ENCODE measurements at places on chromosomes 16 and 17.

DNA sequence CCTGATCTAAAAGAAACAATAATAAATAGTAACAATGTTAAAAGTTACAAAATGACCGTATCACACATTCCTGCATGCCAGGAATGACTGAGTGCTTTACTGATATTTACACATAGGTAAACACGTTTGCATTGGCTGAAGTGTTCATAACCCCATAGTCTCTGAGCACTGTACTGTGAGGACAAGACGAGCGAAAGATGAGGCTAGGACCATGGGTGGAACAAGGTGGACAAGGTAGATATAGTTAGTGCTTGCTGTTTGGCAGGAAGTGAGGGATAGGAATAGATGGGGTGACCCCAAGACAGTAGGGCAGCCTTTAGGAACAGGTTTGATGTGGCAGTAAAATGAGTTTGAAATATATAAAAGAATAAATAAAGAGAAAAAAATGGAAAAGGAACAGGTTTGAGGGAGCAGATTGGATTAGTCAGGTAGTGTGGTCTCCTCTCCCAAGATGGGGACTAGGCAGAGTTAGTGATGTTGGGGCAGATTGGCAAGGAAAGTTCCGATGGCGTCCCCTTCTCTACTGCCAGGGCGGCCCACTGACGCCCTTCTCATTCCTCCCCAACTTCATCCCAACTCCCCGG lies 452 bp upstream of the E2F4 start:
- no peak for DNase-seq

DNA sequence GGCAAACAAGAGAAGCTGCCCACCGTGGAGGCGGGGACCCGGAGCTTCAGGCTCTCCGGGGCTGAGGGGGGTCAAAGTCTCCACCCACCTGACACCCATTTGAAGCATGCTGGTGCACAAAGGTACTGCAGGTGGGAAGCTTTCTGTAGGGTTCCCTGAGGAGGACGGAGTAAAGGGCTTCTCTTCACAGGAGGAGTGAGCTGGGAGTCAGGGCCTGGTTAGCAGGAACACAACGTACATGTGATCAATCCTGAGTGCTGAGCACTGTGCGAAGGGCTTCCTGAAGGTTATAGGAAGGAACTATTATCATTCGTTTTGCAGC lies 252.9 kb upstream of the RPL38 start:
- DNase-seq, result no peak

GRCh38 chr16:65919145-65919985 lies 447.1 kb upstream of the CDH5 start:
- no peak for DNase-seq

GRCh38 chr17:10447026-10447931 lies 22.1 kb downstream of the MYH4 start:
- no peak for DNase-seq

DNA sequence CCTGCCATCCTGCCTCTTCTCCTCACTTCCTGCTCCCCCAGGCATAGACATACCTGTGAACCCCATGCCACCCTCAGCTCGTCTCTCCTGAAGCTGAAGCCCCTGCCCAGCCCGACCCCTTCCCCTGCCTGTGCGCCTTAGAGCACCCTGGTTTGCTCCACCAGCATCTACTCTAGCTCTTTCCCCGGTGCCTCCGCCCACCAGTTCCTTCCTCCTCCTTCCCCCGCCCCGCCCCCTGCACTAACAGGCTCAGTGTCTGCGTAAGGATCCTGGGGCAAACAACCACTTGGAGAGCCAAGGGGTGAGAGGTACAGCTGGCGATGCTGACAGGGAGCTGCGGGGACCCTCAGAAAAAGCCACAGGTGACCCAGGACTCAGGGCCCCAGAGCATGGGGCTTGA lies 1.9 kb downstream of the GPR142 start:
- DNase-seq, result peak; percentile 74

- DNase-seq, result no peak
Measured at GRCh38 chr16:67704110-67704509, 15.0 kb downstream of the GFOD2 start.

- no peak for DNase-seq
Measured at GRCh38 chr16:3662601-3663000, 8.1 kb downstream of the DNASE1 start.

GRCh38 chr16:5523829-5524228 lies 426.2 kb upstream of the EEF2KMT start:
- DNase-seq, result no peak

GRCh38 chr17:48730240-48730550 lies 1.6 kb upstream of the HOXB13 start:
- DNase-seq, result no peak

GRCh38 chr17:28575126-28575795 lies 1.4 kb downstream of the ALDOC start:
- DNase-seq, result no peak

DNA sequence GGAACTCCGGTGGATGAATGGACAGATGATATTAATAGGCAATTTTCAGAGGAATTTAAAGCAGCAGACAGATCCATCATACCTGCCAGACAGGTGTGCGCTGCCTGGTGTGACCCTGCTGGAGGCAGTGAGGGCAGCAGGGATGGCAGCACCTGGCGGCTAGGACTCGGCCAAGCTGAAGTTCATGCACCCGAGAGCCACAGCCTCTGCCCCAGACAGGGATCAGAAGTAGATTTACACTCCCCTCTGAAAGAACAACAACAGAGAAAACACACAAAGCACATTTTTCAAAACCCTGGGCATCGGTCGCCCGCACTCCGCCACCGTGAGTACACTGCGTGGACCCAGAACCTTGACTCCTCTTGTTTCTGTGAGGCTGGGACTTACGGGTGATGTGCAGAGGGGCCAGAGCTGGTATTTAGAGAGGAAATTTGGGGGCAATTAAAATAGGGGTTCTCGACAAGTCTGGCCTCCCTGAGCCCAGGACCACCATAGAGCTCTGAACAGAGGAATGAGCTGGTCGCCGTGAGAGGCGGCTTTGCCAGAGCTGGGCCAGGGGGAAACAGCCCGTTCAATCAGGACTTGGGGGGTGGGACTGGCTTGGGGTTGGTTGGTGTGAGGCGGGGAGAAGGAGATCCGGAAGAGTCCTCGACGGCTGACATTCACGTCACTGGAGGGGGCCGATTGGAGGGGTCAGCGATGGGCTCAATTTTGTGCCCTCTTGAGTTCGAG lies 101.0 kb downstream of the METRNL start:
- DNase-seq, result no peak

DNA sequence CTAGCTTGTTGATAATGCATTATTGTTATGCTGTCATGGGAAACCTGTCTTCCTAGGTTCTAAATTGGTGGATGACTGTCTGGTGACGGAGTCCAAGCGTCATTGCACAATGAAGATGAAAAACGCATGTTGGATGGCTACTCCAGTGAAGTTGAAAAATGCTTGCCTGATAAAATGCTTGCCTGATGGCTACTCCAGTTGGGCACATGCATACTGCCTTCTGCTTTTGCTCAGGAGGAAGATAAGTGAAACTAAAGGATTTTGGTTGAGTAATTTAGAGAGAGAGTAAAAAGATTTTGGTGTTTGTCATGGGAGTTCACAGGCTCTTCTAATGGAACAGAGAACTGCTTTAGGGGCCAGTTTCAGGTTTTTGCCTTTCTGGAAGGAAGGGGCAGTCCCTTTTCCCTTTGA lies 118.6 kb downstream of the PRKCA start:
- no peak for DNase-seq

GRCh38 chr16:28495098-28495793 lies 803 bp downstream of the APOBR start:
- DNase-seq, result no peak

DNA sequence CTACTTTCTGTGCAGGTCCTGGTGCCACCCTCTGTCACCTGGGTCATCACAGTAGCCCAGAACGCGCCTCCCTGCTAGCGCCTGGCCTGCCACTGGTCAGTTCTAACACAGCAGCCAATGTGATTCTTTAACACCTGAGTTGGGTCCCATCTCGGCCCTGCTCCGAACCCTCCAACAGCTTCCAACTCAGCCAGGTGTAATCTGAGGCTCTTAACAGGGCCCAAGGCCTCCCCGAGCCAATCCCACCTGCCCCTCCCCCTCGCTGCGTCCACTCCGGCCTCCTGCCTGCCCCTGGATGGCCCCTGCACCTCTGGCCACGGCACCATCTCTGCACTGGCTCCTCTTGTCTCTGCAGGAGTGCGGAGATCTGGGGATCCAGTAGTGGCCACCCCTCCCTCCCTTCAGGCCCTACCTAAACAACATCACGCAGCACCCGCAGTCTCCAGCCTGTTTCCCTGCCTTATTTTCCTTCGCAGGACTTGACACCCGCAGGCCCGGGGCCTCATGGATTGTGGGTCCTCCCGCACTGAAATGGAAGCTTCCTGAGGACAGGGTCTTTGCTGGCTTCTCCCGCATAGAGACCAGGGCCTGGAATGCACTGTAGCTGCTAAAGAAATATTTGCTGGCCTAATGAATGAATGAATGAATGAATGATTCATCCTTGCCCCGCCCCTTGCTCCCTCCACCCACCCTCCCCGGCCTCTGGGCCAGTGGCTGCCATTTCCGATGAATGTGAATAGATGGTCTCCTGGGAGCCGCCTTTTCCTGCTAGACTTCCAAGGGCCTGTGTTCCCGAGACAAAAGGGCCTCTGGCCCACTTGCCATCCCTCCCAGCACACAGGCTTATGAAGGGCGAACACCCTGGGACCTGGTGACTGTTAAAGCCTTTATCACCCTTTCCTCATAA lies 174.8 kb upstream of the FOXF1 start:
- no peak for DNase-seq

- DNase-seq, result no peak
Measured at GRCh38 chr16:87264634-87265033, 52.6 kb downstream of the C16orf95 start.

- no peak for DNase-seq
Measured at GRCh38 chr16:23896832-23897821, 61.3 kb downstream of the PRKCB start.

- DNase-seq, result no peak
Measured at GRCh38 chr17:15966183-15966878, 21.4 kb downstream of the ADORA2B start.

- no peak for DNase-seq
Measured at GRCh38 chr16:17339764-17340541, 130.8 kb downstream of the XYLT1 start.
